ENCODE measurements at places on chromosomes 5 and 9.

DNA sequence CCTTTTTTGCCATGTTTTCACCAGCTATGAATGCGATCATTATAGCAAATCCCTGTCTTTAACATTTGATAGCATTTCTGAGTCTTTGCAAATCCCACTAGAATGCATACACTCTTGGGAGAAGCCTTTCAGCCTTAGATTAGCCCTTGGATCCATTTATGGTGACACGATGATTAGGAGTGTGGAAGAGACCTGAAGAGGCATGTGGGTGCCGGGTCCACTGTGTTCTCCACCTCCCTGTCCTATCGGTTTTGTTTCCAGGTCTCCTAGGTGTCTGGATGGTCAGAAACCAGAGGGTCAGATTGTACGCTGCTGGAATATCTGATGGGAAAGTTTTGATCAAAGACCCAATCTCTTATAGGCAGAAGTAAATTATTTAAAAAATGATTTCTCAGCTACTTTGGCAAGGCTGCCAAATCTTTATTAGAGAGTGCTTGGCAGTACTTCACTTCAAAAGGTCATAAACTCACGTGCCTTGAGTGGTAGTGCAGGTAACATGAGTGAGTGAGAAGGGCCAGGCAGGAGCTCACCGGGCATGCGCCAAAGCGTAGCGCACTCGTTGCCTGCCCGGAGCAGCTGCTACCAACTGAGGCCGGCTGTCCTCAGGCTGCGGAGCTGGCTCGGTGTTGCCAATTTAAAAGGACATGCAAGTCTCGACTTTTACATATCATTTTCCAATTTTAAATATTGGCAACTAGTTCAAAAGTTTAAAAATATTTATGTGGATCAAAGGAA lies 51.3 kb downstream of the PCSK5 start:
- no peak for DNase-seq

GRCh38 chr5:139958432-139959148 lies 84.5 kb downstream of the NRG2 start:
- DNase-seq = no peak

DNA sequence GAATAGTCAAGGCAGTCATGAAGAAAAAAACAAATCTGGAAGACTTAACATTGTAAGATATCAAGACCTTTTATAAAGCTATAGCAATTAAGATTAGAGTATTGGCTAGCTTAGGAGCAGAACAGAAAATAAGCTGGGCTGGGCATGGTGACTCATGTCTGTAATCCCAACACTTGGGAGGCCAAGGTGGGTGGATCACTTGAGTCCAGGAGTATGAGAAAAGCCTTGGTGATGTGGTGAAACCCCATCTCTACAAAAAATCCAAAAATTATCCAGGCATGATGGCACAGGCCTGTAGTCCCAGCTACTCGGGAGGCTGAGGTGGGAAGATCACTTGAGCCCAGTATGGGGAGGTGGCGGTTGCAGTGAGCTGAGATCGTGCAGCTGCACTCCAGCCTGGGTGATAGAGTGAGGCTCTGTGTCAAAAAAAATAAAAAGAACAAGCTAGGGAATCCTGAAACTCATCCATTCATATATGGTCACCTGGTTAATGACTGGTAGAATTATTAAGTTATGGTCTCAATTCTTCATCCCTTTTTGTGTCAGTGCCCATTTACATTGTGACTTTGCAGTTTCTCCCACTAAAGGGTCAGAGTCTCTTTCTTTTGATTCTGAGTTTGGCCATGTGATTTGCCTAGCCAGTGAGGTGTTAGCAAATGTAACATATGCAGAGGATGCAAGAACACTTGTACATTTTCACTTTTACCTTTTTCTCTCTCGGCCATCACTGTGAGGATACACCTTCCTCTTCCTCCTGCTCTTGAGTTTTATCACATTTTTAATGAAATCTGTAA lies 144.6 kb upstream of the SGCD start:
- DNase-seq = no peak

DNA sequence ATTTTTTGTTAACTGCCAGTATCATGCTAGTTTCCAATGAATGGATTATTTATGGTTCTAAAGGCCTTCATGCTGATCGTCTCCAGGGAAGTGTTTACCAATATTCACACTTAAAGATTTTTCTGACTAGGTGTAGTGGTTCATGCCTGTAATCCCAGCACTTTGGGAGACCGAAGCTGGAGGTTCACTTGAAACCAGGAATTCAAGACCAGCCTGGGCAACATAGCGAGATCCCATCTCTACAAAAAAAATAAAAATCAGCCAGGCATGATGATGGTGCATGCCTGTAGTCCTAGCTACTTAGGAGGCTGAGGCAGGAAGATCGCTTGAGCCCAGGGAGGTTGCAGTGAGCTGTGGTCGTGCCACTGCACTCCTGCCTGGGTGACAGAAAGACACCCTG lies 43.5 kb downstream of the FAM13B start:
- no peak for DNase-seq

GRCh38 chr9:137083394-137084004 lies 3.3 kb upstream of the MAN1B1 start:
- DNase-seq = no peak

- no peak for DNase-seq
These were observed 13.9 kb upstream of the ADAMTSL1 start for GRCh38 chr9:18459962-18460584.

GRCh38 chr9:35522700-35523099 lies 32.8 kb downstream of the RUSC2 start:
- no peak for DNase-seq

- DNase-seq = no peak
These were observed 283.3 kb downstream of the PJA2 start for GRCh38 chr5:109126481-109126880.

DNA sequence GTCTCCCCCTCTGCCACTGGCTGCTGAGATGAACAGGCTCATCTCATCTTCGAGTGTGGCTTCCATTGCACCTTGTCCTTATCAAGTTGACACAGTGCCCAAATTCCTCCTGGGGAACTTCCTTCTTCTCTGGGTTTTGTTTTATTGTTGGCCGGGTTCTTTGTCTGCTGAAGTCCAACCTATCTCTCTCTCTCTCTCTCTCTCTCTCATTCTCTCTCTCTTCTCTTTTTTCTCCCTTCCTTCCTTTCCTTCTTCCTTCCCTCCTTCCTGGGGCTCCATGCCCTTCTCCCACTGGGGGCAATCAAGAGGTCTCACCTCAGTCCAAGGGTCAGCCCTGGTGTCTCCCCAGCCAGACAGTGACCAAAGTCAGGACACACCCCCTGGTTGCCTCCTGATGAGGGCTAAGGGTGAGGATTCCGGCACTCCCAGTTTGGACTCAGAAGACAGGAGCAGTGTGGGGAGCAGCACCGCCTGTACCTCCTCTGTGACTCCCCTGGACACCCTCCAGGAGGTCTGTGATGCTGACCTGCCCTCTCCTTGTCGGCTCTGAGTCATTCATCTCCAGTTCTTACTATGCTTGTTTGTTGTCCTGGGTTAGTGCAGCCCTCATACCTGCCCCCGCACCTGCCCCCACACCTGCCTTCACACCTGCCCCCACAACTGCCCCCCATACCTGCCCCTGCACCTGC lies 30.7 kb downstream of the KCNT1 start:
- no peak for DNase-seq
